ENCODE measurements at places on chromosomes 12 and 14.
A peak's percentile ranks its signal among the peaks of the same experiment; 100 is the strongest.

- no peak for DNase-seq
Observed at GRCh38 chr12:106878804-106879203, 76.9 kb upstream of the TMEM263 start.

DNA sequence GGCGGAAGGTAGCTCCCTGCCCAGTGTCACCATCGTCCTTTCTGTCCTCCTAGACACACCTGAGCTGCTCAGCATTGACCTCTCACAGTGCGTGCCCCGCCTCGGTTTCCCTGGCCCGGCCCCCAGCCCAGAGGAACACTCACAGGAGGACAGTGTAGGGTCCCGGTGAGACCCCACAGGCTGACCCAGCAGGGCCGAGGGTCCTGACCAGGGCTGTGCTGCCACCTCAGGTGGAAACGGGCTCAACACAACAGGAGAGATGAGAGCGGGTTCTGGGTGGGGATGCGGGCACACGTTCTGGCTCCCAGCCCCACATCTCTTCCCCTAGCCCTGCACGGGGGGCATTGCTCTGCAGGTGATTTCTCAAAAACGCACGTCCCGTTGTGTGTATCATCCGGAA is 98.1 kb downstream of the PIWIL1 start:
- peak; percentile 2 for DNase-seq

DNA sequence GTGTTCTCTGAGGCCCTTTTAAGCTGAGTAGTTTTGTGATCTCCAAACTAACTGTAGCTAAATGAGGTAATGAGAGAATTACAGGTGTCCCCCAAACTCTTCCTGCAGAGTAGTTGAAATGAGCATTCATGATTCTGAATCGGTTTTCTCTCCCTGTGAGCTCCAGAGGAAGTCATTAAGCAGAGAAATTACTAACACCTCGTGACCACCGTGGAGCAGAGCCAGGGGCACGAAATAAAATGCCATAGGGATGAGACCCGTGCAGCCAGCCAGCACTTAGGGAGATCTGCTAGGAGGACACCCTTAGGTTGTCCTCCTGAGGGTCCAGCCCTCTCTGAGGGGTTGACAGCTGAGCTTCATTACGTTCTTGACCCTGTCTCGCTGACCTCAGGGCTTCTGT is 79.5 kb downstream of the SLC25A47 start:
- no peak for DNase-seq

- DNase-seq = no peak
Observed at GRCh38 chr12:74741112-74741511, 203.5 kb downstream of the ATXN7L3B start.

DNA sequence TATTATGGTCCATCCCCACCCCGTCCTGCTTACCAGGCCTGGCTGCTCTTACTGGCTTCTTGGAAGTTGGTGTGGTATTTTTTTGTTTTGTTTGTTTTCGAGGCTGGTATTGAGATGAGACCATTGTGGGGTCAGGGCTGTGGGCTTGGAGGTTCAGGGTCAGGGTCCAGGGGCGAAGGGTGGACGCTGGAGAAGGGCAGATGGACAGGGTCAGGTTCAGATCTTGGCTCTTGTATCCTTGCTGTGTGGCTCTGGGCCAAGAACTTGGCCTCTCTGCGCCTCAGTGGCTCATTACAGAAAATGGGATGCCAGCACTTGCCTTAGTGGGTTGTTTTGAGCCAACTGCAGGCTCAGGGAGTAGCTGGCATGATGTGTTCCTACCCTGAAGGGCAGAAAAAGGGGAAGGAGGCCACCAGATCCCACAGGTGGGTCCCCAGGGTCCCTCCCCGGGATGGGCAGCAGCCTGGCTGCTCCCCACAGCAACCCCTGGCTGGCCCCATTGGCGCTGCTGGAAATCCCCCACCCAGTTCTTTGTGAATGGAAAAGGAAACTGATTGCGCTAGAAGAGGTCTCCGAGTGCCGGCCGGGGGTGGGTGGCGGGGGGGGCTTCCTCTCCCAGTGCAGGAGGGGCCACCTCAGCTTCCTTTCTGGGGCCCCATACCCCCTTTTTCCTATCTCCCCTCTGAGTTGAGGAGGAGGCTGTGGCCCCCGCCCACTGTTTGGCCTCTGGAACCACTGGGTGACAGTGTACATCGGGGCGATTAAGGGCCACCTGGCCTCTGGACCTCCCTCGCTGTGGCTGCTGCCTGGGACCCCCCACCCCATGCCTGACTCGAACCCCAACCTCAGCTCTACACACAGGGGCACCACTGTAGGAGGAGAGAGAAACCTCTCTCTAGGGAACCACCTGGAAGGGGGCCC is 25.0 kb downstream of the SH2B3 start:
- DNase-seq = no peak

DNA sequence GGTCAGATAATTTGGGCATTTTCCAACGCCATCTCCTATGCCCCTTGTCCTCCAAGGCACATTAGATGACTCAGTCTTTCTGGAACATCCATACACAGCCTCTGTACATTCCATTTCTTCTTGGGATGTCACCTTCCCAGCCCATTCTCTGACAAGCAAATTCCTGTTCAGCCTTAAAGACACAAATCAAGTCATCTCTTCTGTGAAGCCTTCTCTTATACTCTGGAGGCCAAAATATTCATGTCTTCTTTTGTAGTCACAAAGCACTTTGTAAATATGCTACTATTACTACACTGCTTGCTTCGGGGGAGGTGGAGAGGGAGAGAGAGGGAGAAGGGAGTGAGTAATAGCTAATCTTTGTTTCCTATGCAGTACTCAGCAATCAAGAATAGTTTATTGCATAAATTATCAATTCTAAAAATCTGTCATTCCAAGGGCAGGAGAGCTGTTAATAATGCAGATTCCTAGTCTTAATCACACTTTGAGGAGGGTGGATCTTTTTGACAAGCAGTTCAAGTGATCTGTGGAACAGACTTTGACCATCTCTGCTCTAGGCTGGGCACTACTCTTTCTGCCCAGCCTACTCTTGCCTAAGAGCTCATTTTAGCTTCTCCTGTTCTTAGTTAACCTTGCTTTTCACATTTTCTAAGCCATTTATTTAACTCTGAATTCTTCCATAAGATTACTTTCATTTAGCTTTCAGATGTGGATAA is 27.9 kb downstream of the KCNMB4 start:
- DNase-seq = no peak

- DNase-seq = no peak
Observed at GRCh38 chr12:109932878-109933503, 32.9 kb downstream of the TCHP start.

- DNase-seq = no peak
Observed at GRCh38 chr14:71331403-71331802, 424.1 kb downstream of the PCNX1 start.

GRCh38 chr12:10722502-10722904 is 620 bp downstream of the YBX3 start:
- peak; percentile 44 for DNase-seq

- DNase-seq = no peak
Observed at GRCh38 chr14:103361867-103362266, 23.3 kb upstream of the MARK3 start.

DNA sequence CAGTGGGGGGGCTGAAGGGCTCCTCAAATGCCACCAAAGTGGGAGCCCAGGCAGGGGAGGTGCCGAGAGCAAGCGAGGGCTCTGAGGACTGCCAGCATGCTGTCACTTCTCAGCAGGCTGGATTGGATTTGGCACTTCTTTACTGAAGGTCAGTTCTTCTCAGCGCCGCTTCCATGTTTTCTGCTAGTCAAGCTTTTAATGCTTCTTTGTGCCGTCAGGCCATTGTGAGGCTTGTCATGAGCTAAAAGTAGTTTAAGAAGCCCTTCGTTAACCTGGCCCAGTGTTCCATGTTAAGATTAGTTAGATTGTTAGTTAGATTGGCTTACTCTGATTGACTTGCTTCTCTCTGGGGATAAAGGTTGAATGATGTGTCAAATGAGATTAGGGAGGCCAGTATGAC is 13.4 kb downstream of the GABARAPL1 start:
- DNase-seq = no peak

DNA sequence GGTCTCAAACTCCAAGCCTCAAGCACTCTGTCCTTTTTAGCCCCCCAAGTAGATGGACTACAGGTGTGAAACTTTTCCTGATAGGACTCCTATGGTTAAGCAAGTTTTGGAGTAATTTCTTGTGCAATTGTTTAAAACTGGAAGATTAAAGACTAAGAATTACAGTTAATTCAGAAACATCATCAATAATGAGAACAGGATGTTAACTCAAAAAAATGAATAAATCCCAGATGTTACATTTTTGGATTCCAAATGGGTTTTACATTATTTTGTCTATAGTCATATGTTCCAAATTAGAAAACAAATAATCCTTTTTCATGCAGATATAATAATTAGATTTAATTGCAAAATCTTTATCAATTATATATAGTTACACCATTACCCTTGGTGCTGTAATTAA is 24.4 kb upstream of the KITLG start:
- no peak for DNase-seq

DNA sequence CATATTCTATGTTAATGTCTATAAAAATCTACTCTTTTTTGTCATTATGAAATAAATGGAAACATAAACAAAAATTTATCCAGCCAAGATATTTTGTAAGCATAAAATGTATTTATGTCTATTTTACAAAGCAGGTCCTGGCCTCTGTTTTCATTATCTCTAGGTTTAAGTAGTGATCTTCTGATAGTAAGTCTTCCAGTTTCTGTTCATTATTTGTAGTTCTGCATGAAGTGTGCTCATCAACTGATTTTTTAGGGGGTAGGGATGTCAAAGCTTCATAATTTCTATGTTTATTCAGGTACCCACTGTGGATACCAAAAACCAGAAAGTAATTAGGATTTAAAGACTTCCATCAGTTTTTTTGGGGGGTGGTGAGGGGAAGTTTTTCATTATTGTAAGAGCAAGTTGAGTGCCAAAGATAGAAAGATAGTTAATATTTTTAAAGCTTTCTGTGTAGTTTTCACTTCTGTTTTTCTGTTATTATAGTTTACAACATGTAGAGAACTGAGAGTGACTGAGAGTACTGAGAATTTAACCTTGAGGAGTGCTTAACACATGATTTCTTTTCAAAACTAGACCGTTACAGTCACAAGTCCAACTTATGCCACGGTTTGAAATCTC is 30.6 kb upstream of the LMO3 start:
- no peak for DNase-seq

DNA sequence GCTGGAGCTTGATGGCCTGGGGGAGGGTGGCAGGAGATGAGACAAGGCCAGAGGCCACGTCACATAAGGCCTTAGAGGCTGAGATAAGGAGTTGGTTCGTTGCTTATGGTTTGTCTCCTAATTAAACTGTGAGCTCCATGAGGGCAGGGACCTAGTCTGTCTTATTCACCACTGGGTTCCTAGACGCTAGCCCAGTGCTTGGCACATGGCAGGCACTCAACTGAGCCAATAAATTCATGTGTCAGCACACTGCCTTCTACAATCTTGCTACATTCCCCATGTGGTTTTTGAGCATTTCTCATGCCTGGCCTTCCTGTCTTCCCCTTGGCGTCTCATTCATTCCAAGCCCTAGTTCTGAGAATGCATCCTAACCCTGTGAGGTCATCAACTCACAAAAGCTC is 92.5 kb upstream of the MED13L start:
- no peak for DNase-seq

- no peak for DNase-seq
Observed at GRCh38 chr14:77153802-77154201, 12.2 kb upstream of the ZDHHC22 start.

DNA sequence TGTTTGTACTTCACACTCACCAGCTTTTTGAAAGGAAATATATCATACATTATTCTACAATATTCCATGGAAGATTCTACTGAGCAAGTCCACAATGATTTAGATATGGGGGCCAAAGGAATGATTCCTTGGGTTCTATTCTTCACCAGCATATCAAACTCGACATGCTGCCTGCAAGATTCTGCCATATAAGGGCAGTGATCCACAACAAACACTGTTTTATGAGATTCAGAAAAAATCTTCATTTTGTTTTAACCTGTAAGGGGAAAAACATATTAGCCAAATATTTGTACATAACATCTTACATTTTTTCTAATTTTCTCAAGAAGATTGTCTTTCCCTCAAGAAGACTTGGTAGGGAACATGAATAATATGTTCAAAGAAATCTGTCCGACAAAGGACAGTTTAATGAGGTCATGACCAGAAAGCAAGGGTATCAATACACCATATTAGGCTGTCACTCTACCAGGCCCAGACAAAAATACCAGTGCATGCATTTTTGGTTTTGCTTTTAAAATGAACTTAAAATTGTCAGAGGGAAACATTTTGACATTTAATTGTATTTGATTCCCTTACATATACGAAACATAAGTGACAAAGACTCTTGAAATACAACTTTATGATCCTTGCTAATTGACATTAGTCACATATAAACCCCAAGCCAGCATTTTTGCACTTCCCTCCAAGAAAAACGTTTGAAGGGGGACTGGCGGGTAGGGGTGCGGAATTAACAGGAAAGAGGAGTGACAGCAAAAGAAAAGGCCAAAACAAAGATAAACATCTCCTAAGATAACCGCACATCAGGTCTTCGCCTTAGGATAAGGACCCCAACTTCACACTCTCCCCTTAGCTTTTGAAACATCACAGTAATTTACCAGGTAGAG is 980 bp downstream of the INTS13 start:
- no peak for DNase-seq

DNA sequence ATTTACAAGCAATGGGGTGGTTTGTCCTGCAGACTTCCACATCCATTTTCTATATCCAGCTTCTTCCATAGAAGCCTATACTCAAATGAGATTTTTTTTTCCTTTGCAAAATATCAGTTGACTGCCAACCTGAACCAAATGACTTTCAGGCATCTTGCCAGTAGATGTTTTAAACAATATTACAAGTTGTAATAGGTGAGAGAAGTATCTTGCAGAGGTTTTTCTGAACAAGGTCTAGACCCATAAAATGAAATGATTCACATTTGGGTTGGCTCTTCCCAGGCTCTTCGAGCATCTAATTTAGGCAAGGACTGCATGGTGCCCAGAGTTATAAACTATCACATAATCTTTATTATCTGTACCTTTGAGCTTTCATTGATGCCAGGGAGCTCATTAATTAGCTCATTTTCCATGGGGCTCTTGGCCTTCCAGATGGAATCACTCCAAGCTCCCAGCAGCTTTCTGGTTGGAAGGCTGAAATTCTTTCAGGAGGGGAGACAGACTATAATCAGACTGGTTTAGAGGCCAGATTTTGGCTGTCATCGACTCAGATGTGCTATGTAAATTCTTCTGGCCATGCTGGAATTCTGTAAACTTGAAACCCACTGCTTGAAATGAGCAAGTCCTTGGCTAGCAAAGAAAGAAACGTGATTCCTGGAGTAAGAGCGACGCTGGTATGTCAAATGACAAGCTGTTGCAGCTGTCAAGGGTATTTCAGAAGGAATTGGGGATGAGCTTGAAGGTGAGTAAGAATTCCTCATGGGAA is 32.2 kb upstream of the DICER1 start:
- DNase-seq = no peak

DNA sequence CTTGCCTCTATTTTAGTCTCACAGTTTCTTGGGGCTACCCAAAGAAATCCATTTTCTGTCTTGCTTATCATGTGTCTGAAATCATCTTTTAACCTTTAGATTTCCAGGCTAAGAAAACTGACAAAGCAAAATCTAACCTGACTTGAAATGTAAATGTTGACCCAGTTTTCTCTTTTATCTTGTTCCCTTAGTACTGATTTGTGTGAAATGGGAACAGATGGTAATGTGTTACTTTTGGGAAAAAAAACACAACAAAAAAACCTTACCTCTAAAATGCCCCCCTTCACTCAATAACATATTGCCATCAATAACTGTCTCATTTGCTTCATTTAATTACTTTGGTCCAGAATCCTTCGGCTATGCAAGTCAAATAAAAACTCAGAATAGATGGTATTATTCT is 383.2 kb upstream of the DCN start:
- DNase-seq = no peak

All from activated CD4-positive, CD25-positive, alpha-beta regulatory T cell treated with anti-CD3 and anti-CD28 coated beads, Interleukin-2, amount 50 U/mL, for 72 hours (primary cell).